ENCODE measurements at places on chromosomes 12 and 14.

DNA sequence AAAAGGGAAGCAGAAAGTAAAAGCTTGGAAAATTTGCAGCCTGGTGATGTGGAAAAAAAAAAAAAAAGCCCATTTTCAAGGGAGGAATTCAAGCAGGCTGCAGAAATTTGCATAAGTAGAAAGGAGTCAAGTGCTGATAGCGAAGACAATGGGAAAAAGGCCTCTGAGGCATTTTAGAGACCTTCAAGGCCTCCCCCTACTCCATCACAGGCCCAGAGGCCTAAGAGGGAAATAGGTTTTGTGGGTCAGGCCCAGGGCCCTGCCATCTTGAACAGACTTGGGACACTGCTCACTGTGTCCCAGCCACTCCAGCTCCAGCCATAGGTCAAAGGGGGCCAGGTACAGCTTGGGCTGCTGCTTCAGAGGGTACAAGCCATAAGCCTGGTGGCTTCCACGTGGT is 13.8 kb upstream of the PRKD1 start:
- DNase-seq = no peak

DNA sequence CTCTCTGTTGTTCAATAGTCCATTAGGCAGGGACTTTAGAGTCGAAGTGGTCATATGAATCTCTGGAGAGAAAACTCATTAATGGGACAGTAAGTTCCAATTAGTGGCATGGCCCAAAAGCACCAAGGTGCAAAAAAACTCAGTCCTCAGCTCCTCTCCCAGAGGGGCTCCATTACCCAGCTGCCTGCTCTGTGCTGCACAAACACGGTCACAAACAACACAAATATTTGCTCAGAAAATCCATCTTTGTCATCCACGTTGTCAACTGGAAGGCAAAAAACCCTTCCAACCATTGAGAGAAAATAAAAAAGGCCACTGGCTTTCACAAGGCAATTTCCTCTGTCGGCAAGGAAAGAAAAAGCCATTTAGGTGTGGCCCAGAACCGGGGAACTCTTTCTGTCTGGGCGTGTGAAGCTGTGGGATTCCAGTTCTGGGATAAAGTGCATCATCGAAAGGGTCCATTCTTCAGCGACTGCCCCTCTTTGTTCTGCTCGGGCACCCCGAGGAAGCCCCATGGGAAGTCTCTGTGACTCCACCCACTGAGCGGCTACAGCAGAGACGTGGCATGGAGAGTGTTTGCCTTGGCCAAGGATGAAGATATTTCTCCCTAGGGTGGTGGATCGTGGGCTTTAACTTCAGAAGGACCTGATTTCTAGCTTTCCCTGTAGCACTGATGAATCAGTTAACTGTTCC is 137.6 kb downstream of the VRK1 start:
- DNase-seq = no peak

GRCh38 chr14:39050389-39050788 is 52.6 kb downstream of the SEC23A start:
- no peak for DNase-seq

DNA sequence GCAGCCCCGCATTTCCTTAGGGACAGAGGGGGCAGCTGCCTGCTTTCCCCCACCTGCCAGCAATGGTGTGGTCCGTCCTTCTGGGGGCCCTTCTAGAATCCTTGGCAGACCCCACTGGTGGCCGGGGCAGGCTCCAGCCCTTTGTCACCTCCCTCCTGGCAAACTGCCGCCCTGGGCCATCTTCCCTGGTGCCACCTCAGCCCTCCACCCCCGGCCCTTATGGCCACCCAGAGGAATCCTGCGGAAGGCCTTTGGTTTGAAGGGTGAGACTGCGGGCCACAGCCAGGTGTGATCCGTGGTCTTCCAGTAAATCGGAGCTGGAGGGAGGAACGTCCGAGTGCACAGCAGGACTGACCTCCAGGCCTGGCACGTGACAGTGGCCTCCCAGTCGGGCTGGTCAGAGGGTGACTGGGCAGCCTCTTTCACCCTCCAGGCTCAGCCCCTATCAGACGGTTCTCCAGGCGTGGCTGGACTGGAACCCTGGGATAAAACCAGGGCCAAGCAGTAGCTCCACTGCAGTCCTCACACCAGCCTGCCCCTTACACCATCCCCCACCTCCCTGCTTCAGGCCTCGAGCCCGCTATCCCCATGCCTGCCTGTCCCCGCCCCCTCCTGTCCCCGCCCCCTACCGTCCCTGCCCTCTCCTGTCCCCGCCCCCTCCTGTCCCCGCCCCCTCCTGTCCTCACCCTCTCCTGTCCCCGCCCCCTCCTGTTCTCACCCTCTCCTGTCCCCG is 12.4 kb downstream of the FBRSL1 start:
- peak; percentile 19 for DNase-seq

DNA sequence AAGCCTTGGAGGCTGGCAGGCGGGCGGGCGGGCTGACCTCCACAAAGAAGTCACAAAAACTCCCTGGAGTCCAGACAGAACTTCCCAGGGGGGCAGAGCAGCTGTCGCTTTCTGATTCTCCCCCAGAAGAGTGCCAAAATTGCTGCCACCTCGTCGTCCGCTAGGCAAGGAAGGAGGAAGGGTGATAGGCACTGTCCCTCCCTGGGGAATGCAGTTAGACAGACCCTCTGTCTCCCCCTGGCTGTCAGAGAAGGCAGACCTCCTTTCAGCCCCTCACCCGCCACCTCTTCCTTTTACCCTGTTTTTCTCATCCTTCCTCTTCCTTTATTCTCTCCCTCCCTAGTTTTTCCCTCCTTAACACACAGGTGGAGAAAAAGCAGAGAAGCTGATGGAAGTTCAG is 18.7 kb downstream of the GRIN2B start:
- DNase-seq = no peak

GRCh38 chr12:642633-643474 is 20.4 kb downstream of the NINJ2 start:
- DNase-seq = peak; percentile 85

Data from CD4-positive, alpha-beta T cell treated with Interleukin-12 subunit alpha and Interleukin-12 subunit beta, for 1 hour (primary cell).